Ovary (tissue), 10 donors: ENCODE measurements at places on chromosomes 6 and 20.

DNA sequence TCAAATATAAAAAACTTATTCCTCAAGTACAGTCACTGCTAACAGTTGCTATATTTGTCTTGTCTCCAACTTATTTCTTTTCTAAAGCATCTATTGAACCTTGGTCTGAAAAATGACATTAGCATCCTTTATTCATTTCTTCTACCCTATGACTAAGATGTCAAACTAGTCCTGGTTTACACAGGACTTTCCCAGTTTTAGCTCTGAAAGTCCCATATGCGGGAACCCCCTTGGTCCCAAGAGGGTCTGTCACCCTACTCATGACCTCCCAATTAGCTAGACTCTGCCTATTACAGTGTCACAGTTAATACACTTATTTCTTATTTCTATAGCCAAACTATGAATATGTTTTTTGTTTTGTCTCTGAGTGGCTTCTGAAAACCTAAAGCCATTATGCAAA, 37.1 kb downstream of the PLEKHG1 start:
- no peaks in the 10 kb centered on the region for H3K36me3 ChIP-seq
- DNase-seq: no peak
- no peaks in the 10 kb centered on the region for H3K27me3 ChIP-seq
- no peak overlapping the region for H3K27ac ChIP-seq
- no peak overlapping the region for H3K4me3 ChIP-seq

- no peaks in the 10 kb centered on the region for H3K36me3 ChIP-seq
- H3K27me3 ChIP-seq: no peaks in the 10 kb centered on the region
- no peak for DNase-seq
- no peaks in the 10 kb centered on the region for H3K4me1 ChIP-seq
- H3K27ac ChIP-seq: no peak overlapping the region
Observed at GRCh38 chr6:163738304-163738703, 323.8 kb downstream of the QKI start.

DNA sequence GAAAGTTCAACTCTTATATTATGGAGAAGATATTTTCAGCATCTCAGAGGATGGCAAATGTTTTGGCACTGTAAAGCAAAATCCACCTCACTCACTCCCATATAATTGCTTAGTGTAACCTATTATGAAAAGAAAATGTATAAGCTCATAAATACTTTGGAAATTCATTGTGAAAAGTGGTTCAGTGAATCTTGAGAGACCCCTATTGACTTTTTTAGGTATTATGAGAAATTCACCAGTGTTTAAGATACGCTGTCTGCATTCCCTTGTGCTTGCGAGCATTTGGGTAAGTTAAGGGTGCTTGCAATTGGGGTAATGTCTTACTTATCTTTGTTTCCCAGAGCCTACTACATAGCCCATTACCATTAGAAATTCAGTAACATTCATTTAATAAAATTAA, 66.3 kb upstream of the BMP5 start:
- no peak overlapping the region for H3K4me3 ChIP-seq
- DNase-seq: no peak
- no peaks in the 10 kb centered on the region for H3K27me3 ChIP-seq
- no peaks in the 10 kb centered on the region for H3K36me3 ChIP-seq
- H3K4me1 ChIP-seq: no peaks in the 10 kb centered on the region

- no peaks in the 10 kb centered on the region for H3K4me1 ChIP-seq
- no peak for DNase-seq
- no peak overlapping the region for H3K4me3 ChIP-seq
- no peaks in the 10 kb centered on the region for H3K36me3 ChIP-seq
Observed at GRCh38 chr6:38847497-38847896, 132.4 kb downstream of the DNAH8 start.

DNA sequence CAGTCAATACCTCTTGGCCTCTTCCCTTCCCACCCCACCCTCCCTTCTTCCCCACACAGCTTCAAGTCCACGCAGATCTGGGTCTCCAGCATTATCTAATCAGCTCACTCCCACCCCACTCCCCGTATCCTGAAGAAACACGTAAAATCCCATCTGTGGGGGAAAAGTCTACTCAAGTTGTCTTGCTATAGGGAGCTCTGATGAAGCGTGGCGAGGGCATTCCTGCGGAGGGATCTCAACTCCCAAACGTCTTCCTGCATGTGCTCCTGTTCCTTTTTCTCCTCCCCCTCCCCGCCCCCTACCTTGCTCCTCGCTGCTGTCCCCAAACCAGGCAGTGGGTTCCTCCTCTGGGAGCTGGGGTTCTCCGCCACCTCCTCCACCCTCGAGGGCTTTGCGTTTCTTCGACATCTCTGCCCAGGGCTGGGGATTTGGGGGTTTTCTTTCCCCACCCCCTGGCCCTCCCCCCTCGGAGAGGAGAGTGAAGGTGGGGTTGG, 181.8 kb downstream of the TBXT start:
- DNase-seq: no peak
- H3K4me1 ChIP-seq: peaks cover 7% of the 10 kb centered on the region
- H3K36me3 ChIP-seq: no peaks in the 10 kb centered on the region
- H3K4me3 ChIP-seq: peak overlapping the region; percentile 67
- H3K27ac ChIP-seq: peak overlapping the region; percentile 70
- no peaks in the 10 kb centered on the region for H3K27me3 ChIP-seq

GRCh38 chr6:151773382-151773781, 34.1 kb upstream of the ESR1 start:
- no peak overlapping the region for H3K4me3 ChIP-seq
- no peak overlapping the region for H3K27ac ChIP-seq
- H3K36me3 ChIP-seq: no peaks in the 10 kb centered on the region
- no peak for DNase-seq

- H3K27me3 ChIP-seq: no peaks in the 10 kb centered on the region
- no peak overlapping the region for H3K27ac ChIP-seq
- H3K36me3 ChIP-seq: no peaks in the 10 kb centered on the region
- DNase-seq: no peak
- no peaks in the 10 kb centered on the region for H3K4me1 ChIP-seq
- no peak overlapping the region for H3K4me3 ChIP-seq
Observed at GRCh38 chr6:22598339-22598738, 29.0 kb downstream of the HDGFL1 start.

- no peaks in the 10 kb centered on the region for H3K27me3 ChIP-seq
- peaks cover 4% of the 10 kb centered on the region for H3K4me1 ChIP-seq
- DNase-seq: no peak
- H3K27ac ChIP-seq: peak overlapping the region; percentile 97
- peak overlapping the region; percentile 90 for H3K4me3 ChIP-seq
Observed at GRCh38 chr6:116369964-116370759, 585 bp upstream of the DSE start.

- H3K27ac ChIP-seq: no peak overlapping the region
- no peak for DNase-seq
- no peaks in the 10 kb centered on the region for H3K36me3 ChIP-seq
- no peaks in the 10 kb centered on the region for H3K27me3 ChIP-seq
- peak overlapping the region; percentile 33 for H3K4me3 ChIP-seq
- peaks cover 3% of the 10 kb centered on the region for H3K4me1 ChIP-seq
Observed at GRCh38 chr20:46690219-46691106, 1.2 kb upstream of the TP53RK start.

- no peak overlapping the region for H3K4me3 ChIP-seq
- no peak for DNase-seq
- no peaks in the 10 kb centered on the region for H3K36me3 ChIP-seq
- H3K27ac ChIP-seq: no peak overlapping the region
- H3K4me1 ChIP-seq: no peaks in the 10 kb centered on the region
Observed at GRCh38 chr6:68628161-68628560, 6.9 kb upstream of the ADGRB3 start.

- no peaks in the 10 kb centered on the region for H3K36me3 ChIP-seq
- no peaks in the 10 kb centered on the region for H3K4me1 ChIP-seq
- H3K4me3 ChIP-seq: no peak overlapping the region
- H3K27me3 ChIP-seq: no peaks in the 10 kb centered on the region
- no peak overlapping the region for H3K27ac ChIP-seq
Observed at GRCh38 chr6:114281496-114281895, 61.3 kb downstream of the HS3ST5 start.

GRCh38 chr6:40719671-40720374, 132.7 kb upstream of the LRFN2 start:
- H3K36me3 ChIP-seq: no peaks in the 10 kb centered on the region
- no peaks in the 10 kb centered on the region for H3K4me1 ChIP-seq

DNA sequence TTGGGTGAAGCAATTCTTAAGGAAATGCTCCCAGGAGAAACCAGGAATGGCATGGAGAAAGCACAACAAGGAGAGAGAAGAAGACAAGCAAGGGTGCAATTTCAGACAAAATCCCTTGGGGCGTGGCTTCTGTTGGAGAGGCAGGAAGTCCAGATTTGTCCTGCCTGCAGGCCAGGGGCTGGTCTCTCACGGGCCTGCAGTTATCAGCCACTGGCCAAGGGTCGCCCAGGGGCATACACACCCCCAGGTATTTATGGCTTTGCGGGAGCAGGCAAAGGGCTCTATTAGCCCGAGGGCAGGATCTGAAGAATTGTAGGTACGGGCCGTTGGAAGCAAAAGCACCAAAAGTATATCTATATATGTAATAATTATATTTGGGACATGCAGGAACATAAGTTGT, 87.7 kb downstream of the IYD start:
- H3K36me3 ChIP-seq: no peaks in the 10 kb centered on the region
- no peak overlapping the region for H3K4me3 ChIP-seq
- no peaks in the 10 kb centered on the region for H3K27me3 ChIP-seq
- no peak overlapping the region for H3K27ac ChIP-seq
- no peaks in the 10 kb centered on the region for H3K4me1 ChIP-seq
